ENCODE measurements at places on chromosomes 2 and 18.

DNA sequence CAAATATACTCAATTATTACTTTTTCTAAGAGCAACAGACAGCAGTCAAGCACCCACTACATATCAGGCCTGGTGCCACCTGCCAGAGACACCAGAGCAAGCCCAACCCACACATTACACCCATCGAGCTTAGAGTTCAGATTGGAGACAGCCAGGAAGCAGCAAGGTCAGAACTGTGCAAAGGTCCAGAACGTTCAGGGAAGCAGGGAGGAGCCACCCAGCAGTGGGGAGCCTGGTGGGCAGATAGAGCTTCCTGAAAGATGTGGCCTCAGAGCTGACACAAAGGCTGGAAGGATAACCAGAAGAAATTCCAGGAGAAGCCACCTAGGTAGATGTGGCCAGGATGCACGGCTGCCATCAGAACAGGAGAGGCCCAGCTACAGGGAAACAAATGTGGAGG, 440.5 kb upstream of the ID2 start:
- no peak for DNase-seq

- DNase-seq: no peak
Observed at GRCh38 chr2:204538182-204539018, 6.9 kb upstream of the PARD3B start.

DNA sequence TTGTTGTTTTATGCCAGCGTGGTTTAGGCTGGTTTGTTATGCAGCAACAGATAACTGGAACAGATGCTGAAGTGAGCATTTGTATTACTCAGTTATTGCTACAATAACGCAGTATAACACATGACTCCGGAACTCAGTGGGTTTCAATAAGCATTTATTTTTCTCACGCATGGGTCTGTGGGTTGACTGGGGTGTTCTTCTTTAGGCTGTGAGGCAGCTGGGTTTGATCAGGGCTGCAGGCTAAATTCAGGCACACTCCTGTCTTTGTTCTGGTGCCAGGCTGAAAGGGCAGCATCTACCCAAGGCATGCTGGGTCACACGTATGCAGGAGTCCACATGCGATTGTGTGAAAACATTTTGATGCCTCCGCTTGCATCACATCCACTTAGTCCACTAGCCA, 3.8 kb upstream of the SLC1A4 start:
- DNase-seq: no peak

- DNase-seq: no peak
Observed at GRCh38 chr2:224723586-224724217, 7.5 kb upstream of the CCDC195 start.

- DNase-seq: no peak
Observed at GRCh38 chr2:236901956-236902355, 183.7 kb upstream of the COPS8 start.

DNA sequence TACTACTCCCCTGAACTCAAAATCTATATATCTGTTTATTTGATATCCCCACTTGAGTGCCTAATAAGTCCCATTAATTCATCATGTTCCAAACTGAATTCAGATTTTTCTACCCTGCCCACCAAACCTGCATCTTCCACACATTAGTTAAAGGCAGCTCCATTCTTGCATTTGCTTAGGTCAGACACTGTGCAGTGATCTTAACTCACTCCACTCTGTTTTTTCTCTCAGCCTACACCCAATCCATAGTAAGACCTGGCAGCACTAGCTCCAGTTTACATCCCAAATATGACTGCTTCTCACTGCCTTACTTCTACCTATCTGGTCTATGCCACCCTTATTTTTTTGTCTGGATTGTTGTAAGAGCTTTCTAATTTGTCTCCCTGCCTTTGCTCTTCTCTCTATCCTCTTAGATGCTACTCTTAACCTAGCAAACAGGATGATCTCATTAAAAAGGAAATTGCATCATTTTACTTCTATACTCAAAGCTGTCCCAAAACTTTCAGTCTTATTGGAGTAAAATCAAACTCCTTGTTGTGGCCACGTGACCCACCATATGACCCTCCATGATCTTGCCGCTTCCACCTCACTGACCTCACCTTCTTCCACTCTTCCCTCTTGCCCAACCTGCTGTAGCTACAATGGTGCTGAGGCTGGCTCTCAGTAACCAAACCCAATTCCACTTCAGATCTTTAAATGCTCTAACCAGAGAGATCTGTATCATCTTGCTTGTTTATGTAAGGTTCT, 274.9 kb upstream of the FANCL start:
- no peak for DNase-seq

- no peak for DNase-seq
Observed at GRCh38 chr2:140063356-140063755, 1283.2 kb upstream of the NXPH2 start.

Measured in stimulated activated CD4-positive, alpha-beta T cell treated with anti-CD3 and anti-CD28 coated beads, Interleukin-1b, Interleukin-23, amount 100 ng/mL, for 24 hours (primary cell).